ENCODE measurements at places on chromosomes 1 and 21. TPM values are rescaled to one million over a fixed set of nuclear protein-coding genes. Genes with fewer than 3 reads are reported as not detected.

GRCh38 chr1:6256645-6257044, 4.3 kb downstream of the GPR153 start:
- DNase-seq = no peak

DNA sequence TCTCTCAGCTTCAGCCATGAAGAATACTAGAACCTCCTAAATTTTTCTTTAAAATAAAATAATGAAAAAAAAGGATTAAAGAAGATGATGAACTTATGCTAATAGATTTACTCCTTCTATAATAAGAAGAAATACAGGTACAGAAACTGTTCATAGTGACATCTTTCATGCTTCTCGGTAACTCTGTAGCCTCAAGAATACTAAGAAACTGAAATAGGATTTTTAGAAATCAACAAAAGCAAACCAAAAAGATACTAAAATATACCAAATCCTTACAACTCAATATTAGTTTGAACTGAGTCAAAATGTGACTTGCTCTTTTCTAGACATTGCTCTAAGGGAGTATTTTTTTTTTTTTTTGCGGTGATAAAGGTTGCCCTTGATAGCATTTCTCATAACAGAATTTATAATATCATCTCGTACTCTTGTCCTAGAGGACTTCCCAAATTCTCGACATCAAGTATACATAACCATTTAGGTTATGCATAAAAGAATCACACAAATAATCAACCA, 42.8 kb downstream of the ZZZ3 start:
- no peak for DNase-seq

DNA sequence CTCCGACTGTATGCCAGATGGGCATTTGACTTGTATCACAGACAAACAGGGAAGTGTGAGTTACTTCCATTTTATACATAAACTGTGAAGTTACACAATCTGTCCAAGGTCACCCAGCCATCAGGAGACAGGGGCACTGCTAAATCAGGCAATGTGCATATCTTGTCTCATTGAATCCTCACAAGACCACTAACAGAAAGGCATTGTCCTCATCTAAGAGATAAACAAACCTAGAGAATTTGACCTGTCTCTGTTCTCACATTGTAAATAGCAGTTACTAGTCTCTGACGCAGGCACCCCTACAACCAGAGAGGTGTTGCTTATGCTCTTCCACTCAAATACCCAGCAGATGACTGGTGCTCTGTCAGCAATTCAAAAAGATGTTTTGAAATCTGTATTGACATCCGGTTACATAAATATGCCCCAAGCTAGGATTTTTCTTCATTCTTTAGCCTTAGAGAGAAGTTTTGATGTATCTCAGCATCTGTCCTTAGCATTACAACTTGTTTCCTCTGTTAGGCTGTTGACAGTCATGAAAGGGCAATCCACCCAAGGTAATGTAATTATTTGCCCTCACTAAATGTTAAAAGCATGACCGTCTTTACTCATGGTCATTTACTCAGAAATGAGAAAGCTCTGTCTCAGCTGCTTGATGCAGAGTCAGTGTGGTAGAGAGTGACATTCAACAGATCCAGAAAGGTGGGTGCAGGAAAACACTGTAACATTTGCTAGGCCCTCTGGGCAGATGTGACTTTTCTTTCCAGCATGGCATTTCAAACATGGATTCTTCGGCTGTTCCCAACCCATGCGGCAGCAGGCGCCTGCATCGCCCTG, 51.9 kb upstream of the ZNF326 start:
- DNase-seq = no peak

GRCh38 chr1:78869136-78869535, 137.4 kb downstream of the ADGRL4 start:
- no peak for DNase-seq

- DNase-seq = no peak
These were observed 115.9 kb downstream of the KCND3 start for GRCh38 chr1:111873460-111874030.

- no peak for DNase-seq
These were observed 829 bp downstream of the ALX3 start for GRCh38 chr1:110069404-110070281.

- DNase-seq = no peak
These were observed 8.2 kb upstream of the GJA9 start for GRCh38 chr1:38889589-38889988.

GRCh38 chr1:85133565-85134159, 67.2 kb downstream of the SYDE2 start:
- DNase-seq = no peak

DNA sequence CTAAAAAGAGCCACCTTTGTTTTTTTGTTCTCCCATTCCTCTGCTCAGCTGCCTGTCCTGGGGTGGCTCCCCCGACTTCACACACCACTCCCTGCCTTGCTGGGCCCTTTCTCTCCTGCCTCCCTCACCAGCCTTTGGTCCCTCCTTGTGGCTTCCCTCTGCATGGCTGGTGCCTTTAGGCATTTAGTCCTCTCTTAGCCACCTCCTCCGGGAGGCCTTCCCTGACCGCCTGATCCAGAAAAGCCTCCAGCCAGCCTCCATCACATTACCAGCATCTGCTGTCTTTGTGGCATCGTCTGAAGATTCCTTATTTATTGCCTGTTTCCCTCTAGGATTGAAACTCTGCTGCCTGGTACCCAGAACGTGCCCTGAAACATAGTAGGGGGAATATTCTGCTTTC, 46.2 kb upstream of the ACOT11 start:
- no peak for DNase-seq

GRCh38 chr1:200684015-200684414, 14.3 kb upstream of the DDX59 start:
- no peak for DNase-seq

GRCh38 chr1:17683598-17683997, 71.5 kb upstream of the ACTL8 start:
- DNase-seq = no peak

GRCh38 chr1:77825131-77825709, 45.8 kb downstream of the MIGA1 start:
- no peak for DNase-seq

GRCh38 chr1:37064039-37064438, 29.7 kb upstream of the GRIK3 start:
- no peak for DNase-seq

DNA sequence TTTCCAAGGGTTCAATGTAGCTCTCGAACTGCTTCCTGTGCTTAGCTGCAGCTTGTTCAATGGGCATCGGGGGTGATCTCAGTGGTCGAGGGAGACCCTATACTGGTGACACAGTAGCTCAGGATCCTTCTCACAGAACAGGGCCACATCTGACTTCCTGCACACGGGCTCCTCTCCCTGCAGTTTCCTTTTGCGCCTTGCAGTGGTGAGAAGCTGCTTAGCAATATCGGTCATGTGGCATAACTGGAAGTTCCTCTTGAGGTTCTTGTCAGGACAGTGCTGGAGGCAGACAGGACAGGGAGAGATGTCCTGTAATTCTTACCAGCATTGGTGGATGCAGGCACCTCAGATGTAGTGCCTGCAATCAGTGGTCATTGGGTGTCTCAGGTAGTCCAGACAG, 140.5 kb upstream of the MAP1LC3C start:
- DNase-seq = no peak

GRCh38 chr1:8706995-8707396, 110.4 kb downstream of the RERE start:
- DNase-seq = no peak

- DNase-seq = no peak
These were observed 40.6 kb upstream of the NEGR1 start for GRCh38 chr1:72322910-72323309.

DNA sequence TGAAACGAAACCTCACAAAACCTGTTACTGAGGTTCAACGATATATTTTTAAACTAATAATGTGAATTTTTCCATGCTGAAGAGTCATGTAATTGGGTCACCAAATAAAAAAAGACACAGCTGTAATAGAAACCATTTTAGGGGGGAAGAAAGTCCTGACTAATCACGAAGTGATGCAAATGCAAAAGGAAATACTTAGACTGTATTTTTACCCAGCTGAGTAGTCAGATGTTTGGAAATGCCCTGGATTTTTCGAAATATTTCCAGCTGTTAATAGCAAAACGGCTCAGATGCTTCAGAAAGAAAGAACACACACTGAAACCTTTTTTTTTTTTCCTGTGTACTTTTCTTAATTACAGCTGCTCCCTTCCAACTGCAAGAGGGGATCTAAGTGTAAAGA, 210.3 kb downstream of the SETD4 start:
- no peak for DNase-seq

GRCh38 chr21:31855180-31855579, 17.6 kb upstream of the HUNK start:
- DNase-seq = no peak

DNA sequence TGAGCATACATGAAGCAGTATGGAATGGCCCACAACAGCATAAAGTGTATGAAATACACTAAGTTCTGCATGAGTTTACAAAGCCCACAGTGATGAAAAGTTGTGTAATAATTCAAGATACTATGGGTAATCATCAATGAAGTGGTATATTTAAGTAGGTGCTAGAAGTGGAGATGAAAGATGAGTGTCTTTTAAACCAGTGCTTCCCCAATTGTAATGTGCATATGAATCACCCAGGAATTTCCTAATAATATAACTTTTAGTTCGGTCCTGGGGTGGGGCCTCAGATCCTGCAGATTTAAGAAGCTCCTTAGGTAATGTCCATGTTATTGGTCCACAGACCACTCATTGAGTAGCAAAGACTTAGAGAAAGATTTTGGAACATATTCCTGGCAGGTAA, 184.9 kb downstream of the DUSP10 start:
- DNase-seq = no peak

DNA sequence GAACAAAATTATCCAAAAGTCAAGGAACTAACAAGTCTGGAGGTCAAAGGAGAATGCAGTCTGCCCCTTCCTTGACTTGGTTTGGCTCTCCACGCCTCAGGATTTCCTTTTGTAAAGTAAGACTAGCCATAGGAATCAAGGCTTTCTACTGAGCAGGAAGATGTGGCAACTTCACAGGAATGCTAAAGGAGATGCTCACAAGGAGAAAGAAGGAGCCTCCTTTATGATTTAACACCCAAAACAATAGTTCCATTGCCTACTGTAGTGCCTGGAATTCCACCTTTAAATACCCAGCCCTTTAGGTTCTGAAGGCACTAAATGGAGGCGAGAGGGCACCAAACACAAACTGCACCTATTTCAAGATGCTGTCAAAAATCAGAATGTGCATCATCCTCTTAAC, 176.3 kb upstream of the NFIA start:
- no peak for DNase-seq

DNA sequence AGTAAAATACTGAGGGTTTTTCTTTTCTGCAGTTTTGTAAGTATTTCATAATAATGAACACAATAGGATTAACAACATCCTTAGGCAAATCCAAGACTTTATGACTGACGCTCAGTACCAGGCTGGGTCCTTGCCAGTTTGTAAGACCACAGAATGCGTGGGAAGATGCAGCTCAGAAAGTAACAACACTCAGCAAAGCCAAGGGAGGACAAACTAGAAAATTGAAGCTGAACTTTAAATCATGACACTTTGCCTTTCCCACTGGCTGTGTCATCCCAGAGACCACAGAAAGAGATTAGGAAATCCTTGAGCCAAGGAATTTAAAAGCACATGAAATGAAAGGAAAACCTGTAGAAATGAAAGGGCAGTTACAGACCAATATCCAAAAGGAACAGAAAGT, 426.3 kb upstream of the CHRM3 start:
- DNase-seq = no peak

- no peak for DNase-seq
These were observed 41.0 kb upstream of the HAO2 start for GRCh38 chr1:119327450-119328155.

The C1orf87 gene
- polyA plus RNA-seq = not detected

The ACKR1 gene
- not detected for polyA plus RNA-seq

The ELF3 gene
- polyA plus RNA-seq = not detected

The PGLYRP4 gene
- polyA plus RNA-seq = not detected

The FCAMR gene
- not detected for polyA plus RNA-seq

The PSEN2 gene
- polyA plus RNA-seq = 2.5 TPM

The NEGR1 gene
- polyA plus RNA-seq = not detected

The PDE4B gene
- 27.4 TPM for polyA plus RNA-seq

The NCAM2 gene
- not detected for polyA plus RNA-seq

Data from naive thymus-derived CD8-positive, alpha-beta T cell (primary cell).